ENCODE measurements at places on chromosomes 6 and 20.

DNA sequence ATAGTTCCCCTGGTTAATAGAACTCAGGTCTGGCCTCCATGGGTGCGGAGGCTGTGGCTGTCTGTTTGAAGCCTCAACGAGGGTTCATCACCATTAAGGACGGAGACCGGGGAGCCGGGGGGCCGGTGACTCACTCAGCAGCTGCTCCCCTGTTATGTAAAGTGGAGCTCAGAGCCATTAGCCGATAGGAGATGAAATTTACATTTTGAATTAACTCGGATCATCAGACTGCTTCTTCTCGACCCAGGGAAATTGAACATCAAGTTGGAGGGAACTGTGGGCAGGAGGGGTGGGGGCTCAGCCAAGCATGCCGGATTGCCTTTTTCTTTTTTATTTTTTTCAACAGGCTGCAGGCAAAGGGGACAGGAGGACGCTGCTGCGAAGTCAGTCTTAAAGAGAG, 12.3 kb downstream of the PCK1 start:
- DNase-seq: no peak

DNA sequence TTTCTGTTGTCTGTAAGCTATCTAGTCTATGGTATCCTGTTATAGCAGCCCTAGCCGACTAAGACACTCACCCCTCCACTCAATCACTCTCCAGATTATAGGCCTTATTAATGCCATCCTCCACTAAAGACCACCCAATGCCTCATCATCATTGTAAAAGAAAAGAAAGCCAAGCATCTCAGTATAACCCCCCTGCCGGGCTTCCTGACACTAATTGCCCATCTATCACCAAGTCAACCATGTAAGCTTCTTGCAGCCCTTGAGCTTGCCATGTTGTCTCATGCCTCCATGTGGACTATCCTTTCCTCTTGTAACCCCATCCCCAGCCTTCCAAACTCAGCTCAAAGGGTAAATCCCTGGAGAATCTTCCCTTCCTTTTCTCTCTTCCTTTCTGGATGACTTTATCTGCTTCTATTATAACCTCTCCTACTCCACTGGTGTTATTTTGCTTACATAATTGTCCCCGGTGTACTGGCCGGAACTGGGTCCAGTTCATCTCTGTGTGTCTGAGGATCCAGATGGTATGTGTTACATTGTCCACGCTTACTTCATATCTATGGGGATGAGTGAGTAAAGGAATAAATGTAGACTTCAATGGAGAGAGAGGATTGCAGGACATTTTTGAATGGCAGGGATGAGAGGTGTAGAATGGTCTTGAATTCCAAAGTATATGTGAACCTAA, 202.9 kb upstream of the SOX4 start:
- no peak for DNase-seq

- DNase-seq: no peak
Observed at GRCh38 chr6:170095273-170095981, 195.5 kb downstream of the DLL1 start.

- DNase-seq: no peak
Observed at GRCh38 chr20:21519136-21519584, 5.3 kb upstream of the NKX2-2 start.
